Fibroblast of skin of left biceps (primary cell): ENCODE measurements at places on chromosomes 7 and 10.

GRCh38 chr7:10998996-10999757, 25.5 kb downstream of the PHF14 start:
- DNase-seq, result no peak

DNA sequence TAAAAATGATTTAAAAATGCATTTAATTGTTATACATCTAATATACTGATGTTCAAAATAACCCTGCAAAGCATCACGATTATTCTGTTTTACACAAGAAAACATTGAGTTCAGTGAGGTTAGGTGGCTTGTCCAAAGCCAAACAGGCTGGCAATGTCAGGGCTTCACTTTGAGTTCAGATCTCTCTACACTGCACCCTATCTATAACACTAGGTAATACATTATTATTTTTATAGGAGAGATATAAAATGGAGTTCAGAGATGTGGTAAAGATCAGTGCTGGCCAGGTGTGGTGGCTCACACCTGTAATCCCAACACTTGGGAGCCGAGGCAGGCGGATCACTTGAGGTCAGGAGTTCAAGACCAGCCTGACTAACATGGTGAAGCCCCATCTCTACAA, 165.9 kb upstream of the MYO3A start:
- no peak for DNase-seq

GRCh38 chr7:143372070-143372469, 9.1 kb upstream of the ZYX start:
- no peak for DNase-seq

- no peak for DNase-seq
Observed at GRCh38 chr10:55500931-55501559, 700.0 kb upstream of the PCDH15 start.

DNA sequence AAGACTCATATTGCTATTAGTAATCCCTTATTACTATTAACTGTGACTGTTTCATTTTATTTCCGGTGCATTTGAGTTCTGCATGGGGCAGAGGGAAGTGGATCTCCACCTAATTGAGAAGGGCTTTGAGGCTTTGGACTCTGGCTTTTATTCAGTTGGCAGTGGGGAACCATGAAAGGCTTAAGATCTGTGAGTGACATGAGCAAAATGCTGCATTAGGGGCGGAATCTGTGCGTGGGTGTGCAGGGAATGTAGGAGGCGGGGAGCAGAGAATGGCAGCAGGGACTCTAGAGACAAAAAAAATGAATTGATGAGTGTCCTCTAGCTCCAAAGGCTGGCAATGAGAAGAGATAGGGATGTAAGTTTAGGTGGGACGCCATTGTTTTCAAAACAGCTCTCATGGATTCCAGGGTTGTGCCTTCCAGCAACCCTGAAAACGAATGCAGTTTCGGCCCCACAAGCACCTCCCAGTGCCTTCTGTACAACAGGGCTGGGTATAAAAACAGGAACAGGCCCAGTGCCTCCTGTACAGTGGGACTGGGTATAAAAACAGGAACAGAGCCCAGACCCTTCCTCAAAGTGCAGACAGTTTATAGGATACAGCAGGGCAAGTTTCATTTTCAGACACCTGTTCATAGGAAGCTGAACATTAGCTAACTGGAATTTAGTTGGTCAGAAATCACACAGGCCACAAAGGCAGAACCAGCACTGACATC, 663.3 kb upstream of the FOXK1 start:
- no peak for DNase-seq
